ENCODE measurements at places on chromosomes 3 and 15. TPM values are rescaled to one million over a fixed set of nuclear protein-coding genes. Genes with fewer than 3 reads are reported as not detected.

- no peak overlapping the region for H3K27ac ChIP-seq
- no peak overlapping the region for H3K4me3 ChIP-seq
- no peaks in the 10 kb centered on the region for H3K27me3 ChIP-seq
- H3K36me3 ChIP-seq, result no peaks in the 10 kb centered on the region
These were observed 2.9 kb downstream of the GHRL start for GRCh38 chr3:10289787-10290355.

GRCh38 chr15:83928878-83929418 lies 275.0 kb downstream of the ADAMTSL3 start:
- DNase-seq, result no peak
- H3K27ac ChIP-seq, result no peak overlapping the region
- no peaks in the 10 kb centered on the region for H3K27me3 ChIP-seq
- H3K36me3 ChIP-seq, result no peaks in the 10 kb centered on the region
- no peaks in the 10 kb centered on the region for H3K4me1 ChIP-seq

- no peak for DNase-seq
- H3K27me3 ChIP-seq, result no peaks in the 10 kb centered on the region
- H3K4me3 ChIP-seq, result no peak overlapping the region
- no peaks in the 10 kb centered on the region for H3K4me1 ChIP-seq
These were observed 45.4 kb downstream of the EFHB start for GRCh38 chr3:19888428-19889152.

DNA sequence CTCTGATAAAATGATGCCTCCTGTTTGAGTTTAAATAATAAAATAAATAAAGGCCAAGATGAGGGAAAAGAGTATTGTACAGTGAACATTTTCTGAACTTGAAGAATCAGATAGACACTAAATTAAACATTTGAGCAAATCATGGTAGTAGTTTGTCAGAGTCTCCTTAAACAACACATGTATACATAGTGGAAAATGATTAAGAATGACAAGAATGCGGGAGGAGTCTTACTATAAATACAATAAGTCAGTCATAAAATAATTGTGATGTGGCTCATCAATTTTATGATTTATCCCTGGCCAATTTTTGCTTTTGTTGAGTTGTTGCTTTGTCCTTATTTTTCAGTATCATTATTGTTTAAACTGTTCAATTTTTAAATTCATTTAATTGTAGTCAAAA lies 158.0 kb upstream of the TMC3 start:
- no peaks in the 10 kb centered on the region for H3K27me3 ChIP-seq
- H3K4me3 ChIP-seq, result no peak overlapping the region

GRCh38 chr3:48436855-48437254 lies 3.1 kb downstream of the CCDC51 start:
- H3K4me3 ChIP-seq, result no peak overlapping the region
- H3K27ac ChIP-seq, result no peak overlapping the region
- H3K27me3 ChIP-seq, result no peaks in the 10 kb centered on the region
- no peak for DNase-seq
- peaks cover 4% of the 10 kb centered on the region for H3K36me3 ChIP-seq
- H3K4me1 ChIP-seq, result peaks cover 3% of the 10 kb centered on the region

DNA sequence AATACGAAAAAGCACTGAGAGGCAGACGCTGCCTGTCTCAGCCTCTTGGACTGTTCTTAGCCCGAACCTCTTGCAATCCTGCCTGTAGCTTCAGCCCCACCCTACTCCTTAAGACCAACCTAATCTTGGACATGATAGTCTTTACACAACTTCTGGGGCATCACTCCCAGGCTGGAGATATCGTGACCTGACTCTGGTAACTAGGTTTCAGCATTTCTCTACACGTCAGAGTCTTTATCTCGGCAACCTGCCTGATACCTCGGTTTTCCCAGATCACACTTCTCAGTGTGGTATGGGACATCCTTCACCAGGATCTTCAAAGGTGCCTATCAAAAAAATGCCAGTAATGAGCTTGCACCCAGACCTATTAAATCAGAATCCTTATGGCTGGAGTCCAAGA lies 590.2 kb upstream of the KCNMB2 start:
- H3K27ac ChIP-seq, result no peak overlapping the region
- H3K4me1 ChIP-seq, result 0 out of 2 replicates have a peak, but pooled peaks cover 3% of the 10 kb centered on the region
- no peaks in the 10 kb centered on the region for H3K27me3 ChIP-seq
- no peaks in the 10 kb centered on the region for H3K36me3 ChIP-seq

DNA sequence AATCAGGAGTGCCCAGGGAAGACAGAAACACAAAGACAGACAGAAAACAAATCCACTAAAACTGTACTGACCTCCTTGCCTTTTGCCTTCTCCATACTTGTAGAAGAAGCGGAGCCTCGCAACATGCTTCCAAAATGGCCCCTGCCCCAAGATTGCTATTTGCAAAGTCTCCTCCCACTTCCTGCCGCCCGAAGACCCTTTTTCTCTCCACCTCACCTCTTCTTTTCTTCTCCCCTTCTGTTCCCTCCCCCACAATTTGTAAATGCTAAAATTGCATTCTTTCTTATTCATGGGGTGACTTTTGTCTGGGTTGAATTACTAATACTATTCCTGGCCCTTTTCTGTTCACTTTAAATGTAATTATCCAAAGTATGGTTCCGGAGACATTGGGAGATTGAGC lies at the start of gene DPPA4:
TSS of gene DPPA4 (minus strand) at position 154 of the 400 bp plus-strand sequence. CDS start at position 125, 29 bp downstream.
- peak within 1 kb of the TSS; percentile 67 for H3K27ac ChIP-seq
- peaks cover 16% of the 10 kb centered on the region for H3K36me3 ChIP-seq
- H3K4me3 ChIP-seq, result peak within 1 kb of the TSS; percentile 96
- no peaks in the 10 kb centered on the region for H3K27me3 ChIP-seq

DNA sequence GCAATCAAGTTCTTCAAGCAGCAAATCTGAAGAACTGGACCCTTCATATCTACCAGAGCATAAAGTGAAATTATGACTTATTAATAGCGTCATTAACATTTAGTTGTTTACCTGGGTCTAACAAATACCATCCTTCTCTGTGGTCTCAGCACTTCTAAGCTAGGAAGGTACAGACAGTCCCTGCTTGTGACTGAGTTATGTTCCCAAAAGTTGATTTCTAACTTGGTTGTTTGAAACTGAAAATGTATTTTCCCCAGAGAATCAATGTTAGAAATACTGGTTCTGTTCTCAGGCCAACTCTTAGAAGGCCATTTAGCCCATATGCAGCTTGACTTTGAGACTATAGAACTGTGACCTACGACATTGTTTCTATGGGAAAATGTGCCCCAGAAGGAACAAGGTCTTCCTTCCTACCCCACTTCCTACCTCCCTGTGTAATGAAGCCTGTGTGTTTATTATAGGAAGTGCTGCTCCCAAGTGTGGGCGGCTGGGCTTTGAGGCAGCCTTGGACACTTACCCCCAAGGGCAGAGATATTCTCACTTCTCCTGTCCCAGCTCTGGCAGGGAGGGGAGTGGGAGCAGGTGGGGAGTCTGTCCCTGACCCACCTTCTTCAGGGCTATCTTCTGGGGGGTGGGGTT lies 12.2 kb upstream of the MAPK6 start:
- no peaks in the 10 kb centered on the region for H3K27me3 ChIP-seq
- no peaks in the 10 kb centered on the region for H3K36me3 ChIP-seq
- no peak overlapping the region for H3K4me3 ChIP-seq

Gene FOXB1
- 2.1 TPM for total RNA-seq

DNA sequence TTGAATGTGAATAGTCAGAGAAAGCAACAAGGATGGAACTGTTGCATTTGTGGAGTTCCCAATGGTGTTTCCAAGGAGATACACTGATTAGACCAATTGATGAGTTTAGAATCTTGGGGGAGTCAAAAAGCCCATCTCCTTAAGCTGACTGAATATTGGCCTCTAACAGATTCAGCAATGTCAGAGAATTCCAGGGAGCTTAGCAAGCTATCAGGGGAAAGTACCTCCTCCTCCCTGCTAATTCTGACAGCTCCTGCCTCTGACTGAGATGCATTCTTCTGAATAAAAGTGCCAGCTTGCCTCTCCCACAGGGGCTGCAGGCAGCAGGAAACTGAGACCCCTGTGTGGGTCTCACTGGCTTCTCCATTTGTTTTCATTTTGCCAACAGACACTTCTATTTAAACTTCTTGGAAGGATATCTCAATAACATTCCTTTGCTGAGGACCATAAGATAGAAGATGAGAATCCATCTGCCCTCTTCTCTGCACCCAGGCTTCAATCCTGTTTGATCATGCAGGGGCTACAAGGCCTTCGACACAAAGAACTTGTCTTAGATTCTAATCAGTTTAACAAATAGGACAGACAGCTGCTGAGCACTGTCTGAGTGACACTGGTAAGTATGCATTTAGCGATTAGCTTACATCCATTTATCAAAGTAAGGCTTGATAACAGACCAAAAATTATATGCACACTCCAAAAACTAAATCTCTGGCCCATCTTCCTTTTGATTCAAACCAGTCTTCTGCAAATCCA lies 1080.8 kb downstream of the TUSC7 start:
- H3K36me3 ChIP-seq, result no peaks in the 10 kb centered on the region
- H3K27ac ChIP-seq, result no peak overlapping the region
- H3K4me3 ChIP-seq, result no peak overlapping the region

DNA sequence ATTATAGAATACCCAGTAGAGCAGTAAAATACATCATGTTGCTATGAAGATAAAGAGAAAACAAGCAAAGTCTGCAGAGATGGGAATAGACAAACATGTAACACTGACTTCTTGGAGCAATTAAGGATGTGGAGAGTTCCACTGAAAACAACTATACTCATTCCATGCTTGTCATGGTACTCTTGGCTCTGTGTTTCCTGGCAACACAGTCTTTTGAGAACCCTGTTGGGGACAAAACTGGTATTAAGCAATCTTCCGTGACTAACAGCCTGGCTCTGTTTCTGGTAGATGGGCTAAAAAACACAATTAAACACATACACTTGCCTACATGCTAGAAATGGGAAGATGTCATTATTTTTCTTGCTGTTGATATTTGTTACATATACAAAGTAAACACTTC lies 1212.3 kb upstream of the GBE1 start:
- H3K27ac ChIP-seq, result no peak overlapping the region
- no peaks in the 10 kb centered on the region for H3K36me3 ChIP-seq
- H3K4me3 ChIP-seq, result no peak overlapping the region
- 0 out of 2 replicates have a peak, but pooled peaks cover 3% of the 10 kb centered on the region for H3K4me1 ChIP-seq
- no peaks in the 10 kb centered on the region for H3K27me3 ChIP-seq

- H3K4me1 ChIP-seq, result no peaks in the 10 kb centered on the region
- H3K4me3 ChIP-seq, result no peak overlapping the region
- H3K27ac ChIP-seq, result no peak overlapping the region
- no peaks in the 10 kb centered on the region for H3K27me3 ChIP-seq
These were observed 239.2 kb downstream of the PDZRN3 start for GRCh38 chr3:73385568-73385967.

Gene GOLGA8J
- total RNA-seq, result not detected

DNA sequence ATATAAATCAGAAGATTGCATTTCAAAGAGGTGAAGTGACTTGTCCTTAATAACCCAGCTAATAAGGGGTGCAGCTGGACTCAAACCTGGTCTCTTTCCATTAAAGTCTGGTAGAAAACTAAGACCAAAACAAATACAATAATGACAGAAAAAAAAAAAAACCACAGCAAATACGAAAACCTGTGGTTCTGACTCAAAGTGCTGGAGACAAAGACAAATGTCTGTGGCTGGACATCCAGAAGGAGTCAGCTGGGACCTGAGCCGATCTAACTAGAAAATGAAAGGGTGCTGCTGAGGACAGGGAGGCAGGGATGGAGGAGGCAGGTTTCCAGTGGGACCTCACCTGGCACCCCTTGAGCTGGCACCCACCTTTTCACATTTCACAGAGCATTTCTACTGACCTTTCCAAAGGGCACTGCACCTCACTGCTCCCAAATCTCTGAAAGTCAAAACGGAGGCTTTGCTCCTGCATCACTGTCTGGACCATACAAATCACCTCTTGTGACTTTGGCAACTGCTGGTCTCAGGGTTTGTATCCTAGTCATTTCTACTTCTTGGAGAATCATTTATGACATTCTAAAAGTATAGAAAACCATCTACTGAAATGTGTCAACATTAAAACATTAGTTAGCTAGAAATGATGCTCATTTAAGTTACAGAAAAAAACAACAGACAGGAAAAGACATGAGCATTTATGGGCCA lies 61.7 kb downstream of the CCNL1 start:
- H3K4me3 ChIP-seq, result no peak overlapping the region
- DNase-seq, result no peak
- H3K27ac ChIP-seq, result no peak overlapping the region
- no peaks in the 10 kb centered on the region for H3K27me3 ChIP-seq

- H3K4me1 ChIP-seq, result peaks cover 19% of the 10 kb centered on the region
- H3K4me3 ChIP-seq, result no peak overlapping the region
- no peaks in the 10 kb centered on the region for H3K27me3 ChIP-seq
These were observed 21.1 kb upstream of the IQCF6 start for GRCh38 chr3:51799879-51800749.

DNA sequence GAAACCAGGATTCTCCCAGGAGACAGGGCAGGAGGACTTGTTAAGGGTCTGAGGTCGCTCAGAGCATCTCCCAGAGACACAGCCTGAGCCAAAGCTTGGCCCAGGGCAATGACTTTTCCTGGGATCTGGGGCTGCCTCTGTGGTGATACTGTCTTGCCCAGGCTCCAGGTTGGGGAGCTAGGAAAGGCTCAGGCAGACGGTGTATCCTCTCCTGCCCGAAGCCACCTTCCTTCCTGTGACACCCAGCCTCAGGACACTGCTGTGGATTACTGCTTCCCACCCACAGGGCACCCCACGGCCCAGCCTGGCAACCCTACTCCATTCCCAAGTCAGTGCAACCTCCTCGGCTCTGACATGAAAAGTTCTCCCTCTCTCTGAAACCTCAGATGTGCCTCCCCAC lies 31.9 kb downstream of the SCN5A start:
- no peak for DNase-seq
- peaks cover 5% of the 10 kb centered on the region for H3K4me1 ChIP-seq
- H3K27ac ChIP-seq, result no peak overlapping the region
- no peaks in the 10 kb centered on the region for H3K36me3 ChIP-seq
- H3K4me3 ChIP-seq, result no peak overlapping the region

DNA sequence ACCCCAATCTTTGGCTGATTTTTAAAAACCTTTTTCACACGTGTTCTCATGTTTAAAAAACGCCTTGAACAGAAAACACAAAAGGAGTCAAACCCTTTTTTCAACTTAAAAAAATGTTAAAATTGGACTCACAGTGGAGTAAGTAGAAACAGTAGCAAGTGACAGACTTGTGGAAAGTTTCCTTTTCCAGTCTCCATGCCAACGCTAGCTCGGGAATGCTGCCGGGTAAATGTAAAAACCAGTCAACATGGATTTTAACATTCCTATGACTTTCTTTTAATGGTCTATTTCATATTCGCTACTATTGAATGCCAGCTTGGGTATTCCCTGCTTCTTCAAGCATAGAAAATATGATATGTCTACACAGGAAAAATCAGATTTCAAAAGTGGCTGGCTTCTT lies 1.6 kb upstream of the PROK2 start:
- peaks cover 52% of the 10 kb centered on the region for H3K27me3 ChIP-seq
- no peak for DNase-seq
- peaks cover 5% of the 10 kb centered on the region for H3K4me1 ChIP-seq

Data from H1 (cell line).